Left kidney (tissue), 8 donors: ENCODE measurements at places on chromosomes 6 and 20.

DNA sequence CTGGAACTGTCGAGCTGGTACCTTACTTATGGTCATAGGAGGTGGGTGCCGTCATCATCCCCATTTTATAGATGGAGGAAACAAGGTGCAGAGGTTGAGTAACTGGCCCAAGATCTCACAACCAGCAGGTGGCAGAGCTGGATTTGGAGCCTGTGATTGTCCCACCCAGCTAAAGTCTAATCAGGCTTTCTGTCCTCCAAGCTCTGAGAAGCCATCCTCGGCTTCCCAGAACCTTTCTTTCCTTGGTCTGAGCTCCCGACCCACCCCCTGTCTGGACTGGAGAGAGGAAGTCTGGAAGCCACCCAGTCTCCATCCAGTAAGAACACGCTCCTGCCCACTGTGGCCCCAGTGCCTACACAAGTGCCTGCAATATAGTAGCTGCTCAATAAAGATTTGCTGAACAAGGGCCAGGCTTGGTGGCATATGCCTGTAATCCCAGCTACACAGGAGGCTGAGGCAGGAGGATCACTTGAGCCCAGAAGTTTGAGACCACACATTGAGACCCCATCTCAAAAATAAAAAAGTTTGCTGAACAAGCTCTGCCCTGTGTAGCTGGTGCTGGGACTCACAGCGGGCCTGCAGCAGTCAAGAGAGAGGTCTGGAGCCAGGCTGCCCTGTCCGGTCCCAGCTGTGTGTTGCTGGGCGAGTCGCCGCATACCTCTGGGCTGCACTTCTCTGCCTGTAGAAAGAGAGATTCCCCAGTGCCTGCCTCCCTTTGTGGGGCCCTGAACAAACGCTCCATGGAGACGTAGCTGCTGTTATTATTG is 32.5 kb upstream of the DLGAP4 start:
- no peak for DNase-seq

GRCh38 chr6:116176596-116176995 is 50.7 kb upstream of the COL10A1 start:
- no peak for DNase-seq

GRCh38 chr20:46171909-46172308 is 53.8 kb downstream of the CD40 start:
- DNase-seq, result no peak

- DNase-seq, result no peak
Measured at GRCh38 chr6:123526128-123526527, 110.6 kb downstream of the TRDN start.

GRCh38 chr6:49923826-49924225 is 40.1 kb downstream of the DEFB114 start:
- no peak for DNase-seq

DNA sequence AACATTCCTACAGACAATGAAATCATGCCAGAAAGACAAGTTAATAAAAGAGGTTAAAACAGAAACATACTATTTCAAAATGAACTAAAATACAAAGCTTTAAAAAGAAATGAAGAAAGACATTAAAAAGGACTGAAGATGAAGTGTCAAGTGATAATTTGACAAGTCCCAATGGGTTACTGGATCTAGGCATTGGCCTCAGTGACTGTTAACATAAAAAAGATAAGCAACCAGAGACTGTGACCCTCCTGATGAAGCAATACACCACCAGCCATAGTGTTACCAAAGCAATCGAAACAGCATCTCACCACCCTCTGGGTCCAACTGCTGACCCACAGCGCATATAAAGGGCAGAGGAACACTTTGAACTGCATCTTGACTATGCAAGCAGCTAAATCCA is 130.3 kb downstream of the FIG4 start:
- no peak for DNase-seq

- peak; percentile 20 for DNase-seq
Measured at GRCh38 chr6:155449450-155450239, 6.0 kb downstream of the NOX3 start.
